ENCODE measurements at places on chromosomes 11 and 22.

GRCh38 chr11:12329169-12329568 is 48.2 kb upstream of the PARVA start:
- no peak for DNase-seq

GRCh38 chr11:11563200-11563975 is 58.4 kb downstream of the GALNT18 start:
- peak; percentile 61 for DNase-seq

DNA sequence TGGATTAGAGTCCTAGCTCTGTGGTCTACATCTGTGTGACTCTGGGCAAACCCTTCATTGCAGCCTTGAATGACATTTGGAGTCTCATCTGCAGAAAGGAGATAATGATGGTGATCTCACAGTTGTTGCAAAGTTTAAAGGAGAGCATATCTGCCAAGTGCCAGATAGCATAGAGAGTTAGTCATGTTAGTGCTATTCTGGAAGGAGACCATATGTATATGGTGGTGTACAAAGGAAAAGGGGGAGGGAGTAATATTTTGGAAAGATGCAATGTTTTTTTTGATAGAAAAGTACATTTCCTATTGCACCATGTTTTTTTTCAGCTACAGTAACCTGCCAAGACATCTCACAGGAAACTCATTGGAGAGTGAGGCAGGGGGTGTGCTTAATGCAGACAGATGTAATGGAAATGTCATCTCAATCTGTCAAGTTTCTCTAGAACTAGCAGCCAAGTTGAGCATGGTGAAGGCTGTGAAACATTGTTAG is 92.1 kb upstream of the NARS2 start:
- DNase-seq = no peak

DNA sequence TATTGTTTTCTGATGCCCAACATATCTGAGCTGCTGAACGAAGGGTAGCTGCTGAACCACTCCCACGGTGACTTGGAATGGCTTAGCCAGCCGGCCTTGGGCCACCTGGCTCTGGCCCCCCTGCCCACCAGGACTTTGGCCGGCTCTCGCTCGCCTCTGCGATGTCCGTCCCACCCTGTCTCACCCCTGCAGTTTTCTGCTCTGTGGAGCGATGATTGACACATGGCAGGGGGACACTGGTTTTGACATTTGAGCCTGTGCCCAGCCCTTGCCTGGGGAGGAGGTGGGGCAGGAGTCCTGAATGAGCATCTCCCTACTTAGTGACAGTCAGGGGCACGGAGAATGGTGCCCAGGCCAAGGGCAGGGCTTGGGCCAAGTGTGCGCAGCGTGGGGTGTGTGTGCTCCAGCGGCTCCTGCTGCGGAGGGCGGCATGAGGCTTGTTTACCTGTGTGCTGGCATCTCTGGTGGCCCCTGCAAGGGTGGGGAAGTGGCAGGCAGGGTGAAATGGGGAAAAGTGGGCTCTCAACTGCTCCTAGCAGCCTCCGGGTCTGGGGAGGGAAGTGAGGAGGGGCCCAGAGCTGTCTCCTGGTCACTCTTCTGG is 15.7 kb upstream of the CDKN1C start:
- no peak for DNase-seq

DNA sequence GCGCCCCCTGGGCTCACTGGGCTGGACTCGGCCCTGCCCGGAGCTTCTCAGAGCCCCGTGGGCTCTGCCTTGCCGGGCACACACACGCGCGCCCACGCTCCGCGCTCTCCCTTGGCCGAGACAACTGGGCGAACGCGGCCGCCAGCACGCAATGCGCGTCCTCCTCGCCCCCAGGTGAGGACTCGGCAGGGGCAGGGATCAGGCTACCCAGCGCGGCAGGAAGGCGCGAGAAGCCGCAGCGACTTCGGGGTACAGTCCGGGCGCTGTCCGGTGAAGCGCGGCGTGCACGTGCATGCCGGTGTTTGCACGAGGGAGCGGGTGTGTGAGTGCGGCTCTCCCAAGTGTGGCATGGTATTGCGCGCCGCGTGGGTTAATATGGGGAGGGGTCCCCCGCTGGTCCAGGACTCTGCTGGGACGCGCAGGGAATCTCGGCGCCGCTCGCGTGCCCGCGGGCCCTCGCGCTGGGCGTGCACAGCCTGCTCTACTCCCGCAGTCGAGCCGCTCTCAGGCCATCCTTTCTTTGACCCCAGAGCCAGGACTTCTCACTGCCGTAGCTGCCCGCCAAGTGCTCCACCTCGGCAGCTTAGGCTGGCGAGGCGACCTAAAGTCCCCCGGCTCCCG is 5.4 kb downstream of the WNT7B start:
- DNase-seq = no peak

Measured in anterior cingulate cortex (tissue), 58 donors.